Activated CD8-positive, alpha-beta memory T cell treated with anti-CD3 and anti-CD28 coated beads for 1 hour (primary cell): ENCODE measurements at places on chromosomes 11 and 22.

- no peak for DNase-seq
These were observed 65.2 kb downstream of the DGCR2 start for GRCh38 chr22:19056951-19057401.

DNA sequence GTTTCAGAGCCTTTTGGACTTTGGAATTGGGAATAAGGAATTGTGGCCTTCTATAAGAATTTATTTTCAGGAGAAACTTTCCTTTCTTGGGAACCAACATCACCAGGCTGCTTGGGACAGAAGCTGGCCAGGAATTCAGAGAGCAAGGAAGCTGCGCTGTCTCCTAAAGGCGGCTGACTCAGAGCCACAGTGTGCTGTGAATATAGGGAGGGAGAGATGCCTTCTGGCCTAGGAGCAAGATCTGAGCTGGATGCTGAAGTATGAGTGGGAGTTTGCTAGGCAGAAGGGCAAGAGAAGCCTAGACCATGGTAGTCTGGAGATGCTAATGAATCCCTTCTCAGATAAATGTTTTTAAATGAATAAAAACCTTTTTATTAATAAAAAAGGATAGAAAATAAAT lies 213.7 kb upstream of the TBCEL start:
- DNase-seq, result no peak

DNA sequence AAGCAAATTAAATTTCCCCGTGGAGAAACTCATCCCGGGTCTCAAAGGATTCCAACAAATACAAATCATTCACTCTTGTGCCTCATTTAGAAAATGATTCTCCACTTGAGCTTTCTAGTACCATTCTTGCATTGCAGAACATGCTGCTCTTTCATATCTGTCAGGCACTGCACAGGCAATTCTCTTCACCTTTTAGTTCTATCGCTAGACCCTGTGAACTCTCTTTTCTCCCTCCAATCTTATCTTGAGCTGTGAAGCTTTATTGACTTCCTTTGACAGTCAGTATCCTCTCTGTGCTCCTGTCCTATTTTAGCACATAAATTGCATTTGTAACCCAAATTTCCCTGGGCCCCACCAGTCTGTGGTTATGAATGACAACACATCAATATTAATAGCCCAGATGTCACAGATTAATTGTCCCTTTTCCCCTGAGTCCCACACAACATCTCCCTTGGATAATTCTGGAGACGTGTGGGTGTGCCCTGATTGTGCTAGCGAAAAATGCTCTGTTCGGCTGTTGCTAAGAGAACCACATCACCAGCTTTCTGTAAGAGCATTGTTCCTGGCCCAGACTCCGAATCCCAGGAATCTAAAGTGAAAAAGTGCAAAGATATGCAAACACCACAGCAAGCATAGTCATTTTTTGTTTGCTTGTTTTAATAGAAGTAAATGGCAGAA lies 22.4 kb upstream of the SC5D start:
- no peak for DNase-seq

DNA sequence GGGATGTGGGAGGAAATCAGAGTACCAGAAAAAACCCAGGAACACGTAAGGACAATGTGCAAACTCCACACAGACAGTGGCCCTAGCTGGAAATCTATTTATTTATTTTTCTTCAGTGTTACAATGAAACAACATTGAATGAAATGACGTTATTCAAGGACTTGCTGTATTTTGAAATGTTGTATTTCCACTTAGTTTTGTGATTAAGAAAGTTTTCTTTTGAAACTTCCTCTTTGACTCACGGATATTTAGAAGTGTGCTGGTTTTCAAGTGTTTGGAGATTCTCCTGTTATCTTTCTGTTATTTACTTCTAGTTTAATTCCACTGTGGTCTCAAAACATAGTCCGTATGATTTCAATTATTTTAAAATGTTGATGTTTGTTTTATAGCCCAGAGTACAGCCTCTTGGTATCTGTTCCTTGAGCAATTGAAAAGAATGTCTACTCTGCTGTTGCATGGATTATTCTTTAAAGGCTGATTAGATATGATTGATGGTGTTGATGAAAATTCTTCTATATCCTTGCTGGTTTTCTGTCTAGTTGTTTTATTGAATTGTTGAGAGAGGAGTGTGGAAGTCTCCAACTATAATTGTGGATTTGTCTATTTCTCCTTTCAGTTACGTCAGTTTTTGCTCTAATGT lies 141.0 kb downstream of the ARHGAP20 start:
- no peak for DNase-seq

DNA sequence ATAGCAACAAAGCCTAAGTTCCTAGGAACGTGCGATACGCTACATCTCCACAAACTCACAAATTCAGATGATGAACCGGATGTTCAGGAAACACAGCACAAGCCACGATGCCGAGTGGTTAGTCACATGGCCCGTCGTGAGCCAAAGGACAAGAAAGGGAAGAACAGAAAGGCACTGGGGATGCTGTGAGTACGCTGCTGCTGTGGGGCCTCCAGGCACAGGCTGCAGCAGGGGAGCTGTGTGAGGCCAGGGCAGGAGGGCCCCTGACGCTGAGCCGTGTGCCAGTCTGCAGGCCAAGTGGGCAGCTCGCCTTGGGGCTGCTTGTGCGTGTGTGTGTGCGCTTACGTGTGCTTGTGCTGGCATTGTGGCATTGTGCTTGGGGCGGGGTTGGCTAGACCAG lies 89.4 kb downstream of the CTTN start:
- DNase-seq, result no peak
